ENCODE measurements at places on chromosomes 5 and 9.
A peak's percentile ranks its signal among the peaks of the same experiment; 100 is the strongest.

DNA sequence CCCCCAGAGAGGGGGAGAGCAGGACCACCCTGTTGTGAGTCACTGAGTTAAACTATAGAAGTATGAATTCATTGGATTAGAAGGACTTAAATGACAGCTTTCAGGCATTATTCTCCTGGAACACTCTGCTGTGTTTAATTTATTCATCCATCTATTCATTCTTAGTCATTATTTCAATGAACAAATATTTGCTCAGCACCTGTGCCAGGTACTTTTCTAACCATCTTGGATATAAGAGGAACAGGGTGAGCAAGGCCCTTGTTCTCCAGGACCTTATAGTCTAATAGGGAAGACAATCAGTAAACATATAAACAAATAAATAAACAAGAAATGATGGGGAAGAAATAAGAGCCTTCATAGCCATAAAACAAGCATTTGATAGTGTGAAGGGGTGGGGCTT lies 483.9 kb upstream of the BRINP1 start:
- DNase-seq: peak; percentile 56

DNA sequence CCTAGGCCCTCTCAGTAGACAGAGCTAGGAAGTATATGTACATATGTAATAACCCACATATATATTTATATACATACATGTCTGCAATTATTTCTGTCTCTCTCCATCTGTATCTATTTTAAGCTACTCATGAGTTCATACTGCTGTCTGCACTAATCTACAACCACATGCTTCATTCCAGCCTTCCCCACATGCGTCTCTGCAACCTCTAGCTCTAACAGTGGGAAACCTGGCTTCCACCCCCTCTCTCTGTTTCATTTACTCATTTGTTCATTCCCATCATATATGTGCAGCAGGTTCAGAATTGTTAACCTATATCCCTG lies 23.3 kb downstream of the DCANP1 start:
- no peak for DNase-seq

GRCh38 chr5:172440486-172440885 lies 13.8 kb downstream of the SH3PXD2B start:
- no peak for DNase-seq

GRCh38 chr5:8241558-8241957 lies 372.6 kb downstream of the MTRR start:
- DNase-seq: no peak

GRCh38 chr9:37550781-37551180 lies 25.4 kb downstream of the FBXO10 start:
- no peak for DNase-seq

GRCh38 chr5:65721050-65721719 lies 724 bp downstream of the SGTB start:
- peak; percentile 28 for DNase-seq

DNA sequence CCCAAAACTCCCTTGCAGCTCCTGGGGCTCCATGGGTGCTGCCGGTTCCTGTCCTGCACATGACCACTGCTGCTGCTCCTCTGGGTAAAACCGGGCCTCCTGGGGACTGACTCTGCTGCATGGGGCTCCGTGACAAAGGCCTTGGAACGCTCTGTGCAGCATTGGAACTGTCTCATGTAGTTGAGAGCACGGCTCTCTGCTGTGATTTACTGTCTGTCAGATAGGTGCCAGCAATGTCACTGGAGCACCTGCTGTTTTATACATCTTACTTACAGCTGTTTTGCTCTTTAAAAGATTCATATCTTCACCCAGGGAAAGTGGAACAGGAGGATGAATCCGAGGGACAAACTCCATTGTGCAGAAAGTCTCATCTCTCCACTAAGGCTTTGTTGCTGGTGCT lies 138.1 kb downstream of the YIPF5 start:
- DNase-seq: peak; percentile 59

DNA sequence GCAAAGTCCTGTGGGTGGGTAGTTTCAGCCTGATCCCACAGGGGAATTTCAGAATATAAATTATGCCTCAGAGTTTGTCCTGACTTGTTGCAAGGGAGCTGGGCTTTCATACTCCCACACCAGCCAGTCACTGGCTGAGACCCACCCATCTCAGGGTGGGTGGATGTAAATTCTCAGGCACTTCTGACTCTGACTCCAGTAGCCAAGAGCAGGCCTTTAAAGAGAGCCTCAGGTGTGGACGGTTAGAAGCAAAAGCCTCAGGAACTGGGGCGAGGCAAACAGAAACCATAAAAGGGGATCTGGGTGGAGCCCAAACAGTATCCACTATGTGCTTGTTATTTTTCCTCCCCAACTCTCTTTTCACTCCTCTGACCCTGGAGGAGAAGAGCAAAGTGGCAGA lies 28.6 kb upstream of the FBXW11 start:
- no peak for DNase-seq

DNA sequence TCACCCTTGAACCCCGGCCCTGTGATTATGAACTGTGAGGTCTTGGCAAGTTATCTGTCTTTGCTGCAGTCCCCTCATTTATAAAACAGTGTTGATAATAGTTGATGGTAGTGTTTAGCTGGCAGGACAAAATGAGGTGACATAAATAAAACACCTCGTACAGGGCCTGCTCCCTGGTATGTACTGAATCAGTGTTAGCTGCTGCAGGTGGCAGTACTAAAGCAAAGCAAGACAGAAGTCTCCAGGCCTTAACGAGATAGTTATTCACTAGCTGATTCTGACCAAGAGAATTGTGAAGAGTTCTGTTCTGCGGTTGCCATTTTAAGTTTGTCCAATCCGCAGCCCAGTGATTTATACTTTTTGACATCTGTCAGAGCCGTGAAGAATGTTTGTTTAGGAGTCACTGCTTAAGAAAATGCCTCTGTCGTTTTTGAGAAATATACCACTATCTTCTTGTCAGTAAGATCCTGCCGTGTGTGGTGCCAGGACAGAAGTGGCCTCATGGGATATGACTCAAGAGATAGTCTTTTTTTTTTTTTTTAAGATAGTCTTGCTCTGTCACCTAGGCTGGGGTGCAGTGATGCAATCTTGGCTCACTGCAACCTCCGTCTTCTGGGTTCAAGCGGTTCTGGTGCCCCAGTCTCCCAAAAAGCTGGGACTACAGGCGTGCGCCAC lies 75.9 kb downstream of the KDM4C start:
- DNase-seq: no peak

- no peak for DNase-seq
Measured at GRCh38 chr9:13513286-13513685, 233.8 kb upstream of the MPDZ start.

DNA sequence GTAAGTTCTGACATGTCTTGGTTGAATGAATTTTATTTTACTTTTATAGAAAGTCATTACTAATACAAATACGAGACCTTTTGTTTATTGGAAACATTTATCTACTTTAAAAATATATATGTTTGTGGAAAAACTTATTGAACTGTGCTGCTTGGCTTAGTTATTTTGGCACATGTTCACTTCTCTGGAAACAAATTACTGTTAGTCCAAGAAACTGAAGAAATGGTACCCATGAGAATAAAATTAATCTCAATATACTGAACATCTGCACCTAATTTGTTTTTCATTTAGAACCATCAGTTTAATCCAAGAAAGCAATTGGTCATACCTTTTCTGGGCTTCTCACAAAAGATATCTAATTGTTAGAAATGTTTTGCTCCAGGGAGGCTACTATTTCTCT lies 32.2 kb downstream of the INVS start:
- no peak for DNase-seq

GRCh38 chr5:154478224-154478565 lies at the start of gene HAND1:
Gene HAND1, minus strand, starts transcription at chr5:154478227. Its CDS starts 219 bp downstream, at chr5:154478008.
- DNase-seq: peak; percentile 63

DNA sequence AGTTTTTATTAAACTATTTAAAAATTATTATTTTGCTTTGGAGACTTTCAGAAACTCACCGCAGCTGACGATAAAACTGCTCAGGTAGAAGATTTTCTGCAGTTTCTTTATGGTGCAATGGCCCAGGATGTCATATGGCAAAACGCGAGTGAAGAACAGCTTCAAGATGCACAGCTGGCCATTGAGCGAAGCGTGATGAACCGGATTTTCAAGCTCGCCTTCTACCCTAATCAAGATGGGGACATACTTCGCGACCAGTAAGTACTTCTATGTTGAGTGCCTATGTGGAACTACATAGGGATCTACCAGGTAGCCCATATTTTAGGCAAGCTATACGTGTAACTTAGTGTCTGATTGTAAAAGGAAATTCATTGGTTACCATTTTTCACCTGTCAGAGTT lies 94.0 kb downstream of the GAPVD1 start:
- no peak for DNase-seq

DNA sequence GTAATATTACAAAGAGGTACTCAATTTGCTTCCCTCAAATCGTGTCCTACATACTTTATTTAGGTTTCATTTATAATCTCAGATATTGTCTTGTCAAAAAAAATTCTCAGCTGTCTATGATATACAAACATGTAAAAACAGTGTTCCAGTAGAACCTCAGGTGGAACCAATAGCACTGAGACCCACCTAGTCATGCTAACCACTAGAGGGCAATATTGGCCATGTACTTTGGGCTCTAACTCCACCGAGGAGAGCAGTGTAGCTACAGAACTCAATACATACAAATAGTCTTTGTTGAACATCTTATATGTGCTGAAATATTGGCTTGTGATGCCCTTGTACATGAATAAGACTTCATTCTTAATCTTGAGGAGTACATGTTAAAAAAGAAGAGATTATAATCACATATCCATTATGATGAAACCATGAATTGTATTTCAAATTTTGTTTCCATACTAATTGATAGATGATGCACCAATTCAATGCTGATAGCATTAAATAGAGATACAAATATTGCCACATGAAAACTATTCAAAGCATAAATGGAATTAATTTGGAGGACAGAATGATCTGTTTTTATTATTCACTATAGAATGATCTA lies 71.2 kb upstream of the CNTLN start:
- DNase-seq: peak; percentile 61

DNA sequence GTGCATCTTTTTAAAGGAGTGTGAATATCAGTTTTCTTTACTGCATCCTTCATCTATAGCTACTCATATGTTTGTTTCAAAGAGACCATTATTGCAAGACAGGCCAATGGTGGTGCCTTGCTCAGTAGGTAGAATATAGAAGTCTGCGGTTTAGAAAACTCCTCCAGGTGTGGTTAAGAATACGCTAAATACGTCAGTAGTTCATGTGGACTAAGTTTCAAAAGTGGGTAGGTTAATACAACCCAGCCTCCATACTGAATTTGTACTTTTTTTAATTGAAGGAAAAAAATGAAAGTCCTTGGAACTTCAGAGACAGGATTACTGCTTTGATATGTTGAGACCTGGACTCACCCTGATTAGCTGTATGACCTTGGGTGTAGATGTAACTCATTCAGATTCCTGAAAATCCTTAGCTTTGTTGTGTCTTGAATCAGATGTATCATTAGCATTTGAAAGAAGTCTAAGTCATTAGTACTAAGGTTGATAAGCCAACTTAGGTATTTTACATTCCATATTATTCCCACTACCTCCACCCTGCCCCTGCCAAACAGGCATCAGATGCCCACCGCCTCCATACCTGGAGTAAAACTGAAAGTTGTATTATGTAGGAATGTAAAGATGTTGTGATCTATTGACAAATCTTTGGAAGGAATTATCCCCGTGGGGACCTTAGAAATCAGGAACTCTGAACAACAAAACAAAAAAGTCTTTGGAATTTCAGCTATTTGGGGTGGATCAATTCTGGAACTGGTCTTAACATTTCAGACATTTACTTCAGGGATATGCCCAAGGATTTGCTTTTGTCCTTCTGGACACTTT lies 6.1 kb downstream of the BASP1 start:
- DNase-seq: no peak

GRCh38 chr9:78614892-78615291 lies 318.0 kb downstream of the PSAT1 start:
- no peak for DNase-seq

- no peak for DNase-seq
Measured at GRCh38 chr9:134339183-134339806, 13.0 kb downstream of the RXRA start.

GRCh38 chr9:109158651-109159050 lies 8.4 kb downstream of the FRRS1L start:
- no peak for DNase-seq

GRCh38 chr5:98103807-98104206 lies 669.7 kb upstream of the RGMB start:
- DNase-seq: no peak

- no peak for DNase-seq
Measured at GRCh38 chr5:55160493-55161209, 680 bp downstream of the GPX8 start.

GRCh38 chr9:79692857-79693571 lies 121.2 kb downstream of the TLE4 start:
- DNase-seq: no peak

DNA sequence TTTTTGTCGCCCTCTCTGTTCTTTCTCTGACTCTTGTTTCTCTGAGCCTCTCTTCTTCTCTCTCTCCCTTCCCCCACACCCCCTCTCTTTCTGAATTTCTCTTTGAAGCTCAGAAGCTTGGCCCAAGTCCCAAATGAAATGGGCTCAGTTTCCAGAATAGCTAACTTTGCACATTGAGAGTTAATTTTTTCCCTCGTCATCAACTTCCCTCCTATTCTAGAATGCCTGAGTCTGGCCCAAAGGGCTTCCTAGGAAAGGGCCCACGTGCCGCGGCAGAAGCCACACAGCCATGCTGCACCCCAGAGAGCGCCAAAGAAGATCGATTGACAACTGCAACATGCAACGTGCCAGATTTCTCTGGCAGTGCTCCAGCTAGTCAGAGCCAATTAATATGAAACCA lies 588.8 kb upstream of the KLF4 start:
- DNase-seq: no peak

DNA sequence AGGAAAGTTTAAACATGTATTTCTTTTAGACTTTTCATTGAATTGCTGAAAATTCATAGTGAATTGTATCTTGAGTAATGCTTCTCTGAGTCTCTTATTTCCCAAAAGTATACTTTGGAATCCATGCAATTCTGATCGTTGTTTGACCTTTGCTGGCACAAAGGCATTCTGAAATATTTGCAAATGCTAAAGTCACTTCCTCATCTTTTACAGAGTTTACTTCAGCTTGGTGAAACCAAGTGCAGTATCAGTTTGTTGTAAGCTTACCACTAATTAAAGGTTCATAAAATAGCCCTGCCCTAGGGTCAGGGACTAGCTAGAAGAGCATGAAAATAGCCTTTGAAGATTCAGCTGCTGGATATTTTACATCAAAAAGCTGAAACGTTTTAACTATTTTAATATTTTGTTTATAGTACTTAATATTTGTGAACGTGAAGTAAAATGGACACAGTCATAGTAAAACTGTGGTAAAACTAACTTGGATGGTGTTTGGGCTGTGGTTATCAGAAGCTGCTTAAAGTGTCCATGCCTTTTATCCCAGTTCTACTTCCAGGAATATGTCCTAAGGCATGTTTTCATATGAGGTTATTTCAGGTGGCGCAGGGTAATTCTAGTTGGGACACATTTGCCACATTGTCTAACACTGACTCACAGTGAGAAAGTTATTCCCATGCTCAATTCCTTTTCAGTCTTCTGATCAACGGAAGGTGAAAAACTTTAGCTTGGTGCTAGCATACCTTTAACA lies 45.3 kb downstream of the SLC22A5 start:
- no peak for DNase-seq

Data from NCI-H774 (cell line).